GM10248 (cell line): ENCODE measurements at places on chromosomes 1 and 21.

DNA sequence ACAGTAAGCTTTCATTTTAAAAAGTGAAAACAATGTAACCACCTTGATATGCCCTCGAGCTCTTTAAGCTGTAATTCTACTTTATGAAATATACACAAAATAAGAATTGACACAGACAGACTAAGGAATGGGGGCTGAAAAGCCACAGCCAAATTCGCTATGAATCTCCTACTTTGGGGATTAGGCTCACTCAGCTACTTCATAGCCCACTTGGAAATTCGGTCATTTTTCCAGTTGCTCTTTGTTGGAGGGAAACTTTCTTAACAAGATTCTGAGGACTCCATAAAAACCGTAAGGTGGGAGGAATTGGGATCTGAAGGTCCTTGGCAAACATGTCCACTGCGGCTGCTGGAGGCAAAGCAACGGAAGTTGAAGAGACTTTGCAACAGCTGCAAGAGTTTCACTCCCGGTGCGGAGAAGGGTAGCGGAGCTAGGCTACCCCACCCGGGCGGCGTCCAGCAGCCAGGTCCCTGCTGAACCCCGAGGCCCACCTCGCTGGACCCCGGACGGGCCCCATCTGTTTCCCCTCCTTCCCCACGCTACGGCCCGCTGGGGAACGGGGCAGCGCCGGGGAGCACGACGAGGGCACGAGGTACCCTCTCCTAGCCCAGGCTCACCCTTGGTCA, 634 bp downstream of the MYCBP start:
- peak; percentile 47 for DNase-seq

DNA sequence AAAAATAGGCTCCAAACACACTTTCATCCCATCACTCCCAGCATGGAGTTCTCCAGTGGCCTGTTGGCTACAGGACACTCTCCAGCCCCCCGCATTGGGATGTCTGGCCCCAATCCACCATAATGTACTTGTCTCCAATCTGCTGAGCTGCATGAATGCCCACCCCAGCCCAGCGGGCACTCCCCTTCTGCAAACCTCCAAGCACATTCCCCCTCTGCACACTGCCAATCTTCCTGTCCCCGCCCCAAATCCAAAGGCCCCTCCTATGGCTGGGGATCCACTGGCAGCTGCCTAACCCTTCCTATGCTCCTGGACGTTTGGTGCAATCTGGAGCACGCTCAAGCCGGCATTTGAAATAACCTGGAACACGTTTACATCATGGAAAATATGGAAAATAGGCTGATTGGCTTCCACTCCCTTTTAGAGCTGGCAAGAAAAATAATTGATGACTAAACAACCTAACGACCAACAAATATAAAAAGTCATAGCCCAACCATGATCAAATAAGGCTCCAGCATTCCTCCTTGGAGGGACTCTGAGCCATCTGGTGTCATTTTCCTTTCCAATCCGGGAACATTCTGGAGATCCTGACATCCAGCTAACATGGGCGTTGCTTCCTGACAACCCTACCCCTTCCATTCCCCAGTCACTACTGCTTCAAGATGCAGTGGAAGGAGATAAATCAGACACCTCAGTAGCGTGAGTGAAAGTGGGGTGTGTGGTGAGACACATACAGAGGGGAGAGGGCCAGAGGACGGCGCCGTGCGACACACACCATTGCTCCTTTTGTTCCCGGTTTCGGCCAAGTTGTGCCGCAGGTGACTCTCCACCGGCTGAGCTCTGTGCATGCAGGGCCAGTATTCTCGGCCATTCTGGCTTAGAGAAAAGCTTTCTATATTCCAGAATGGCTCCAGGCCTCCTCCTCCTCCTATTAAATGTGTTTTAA, 41.6 kb downstream of the PDE9A start:
- no peak for DNase-seq

DNA sequence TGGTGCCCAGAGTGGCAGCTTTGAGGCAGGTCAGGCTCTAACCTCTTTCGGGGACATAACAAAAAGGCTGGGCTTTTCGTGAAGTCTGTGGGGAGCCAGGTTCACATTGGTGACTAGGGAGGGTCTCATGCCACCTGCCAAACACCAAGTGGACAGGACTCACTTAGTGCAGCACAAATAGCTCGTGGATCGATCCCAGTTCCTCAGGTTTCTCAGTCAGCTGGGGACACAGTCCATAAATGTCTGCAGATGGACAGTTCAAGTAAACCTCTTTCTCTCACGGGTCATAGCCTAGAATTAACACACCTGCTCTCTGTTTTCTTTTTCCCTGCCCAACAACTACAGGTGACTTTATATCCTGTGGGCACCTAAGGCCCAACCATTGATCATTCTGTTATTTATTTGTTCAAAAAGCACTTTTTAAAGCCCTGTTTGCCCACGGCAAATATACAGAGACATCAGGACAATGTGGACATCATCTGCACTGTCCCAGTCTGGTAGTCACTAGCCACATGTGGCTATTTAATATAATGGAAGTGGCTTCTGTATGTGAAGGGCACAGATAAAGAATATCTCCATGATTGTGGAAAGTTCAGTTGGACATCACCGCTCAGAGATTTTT, 53.5 kb downstream of the CAPN2 start:
- DNase-seq, result no peak

DNA sequence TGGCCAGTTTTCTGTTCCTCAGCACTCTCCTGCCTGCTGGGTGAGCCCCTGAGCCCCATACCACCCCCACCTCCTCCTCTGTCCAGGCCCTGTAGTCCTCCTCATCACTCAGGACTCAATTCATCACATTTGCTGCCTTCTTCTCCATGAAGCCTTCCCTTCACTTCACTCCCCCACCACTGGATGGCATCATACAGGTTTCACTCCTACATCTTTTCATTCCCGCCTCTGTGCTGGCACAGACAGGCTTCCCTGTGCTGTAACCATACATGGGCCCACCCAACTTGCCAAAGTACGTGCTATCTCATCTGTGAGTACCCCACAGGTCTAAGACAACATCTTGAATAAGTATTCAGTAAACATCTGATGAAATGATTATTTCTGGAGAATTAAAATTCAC, 56.9 kb downstream of the SLC45A1 start:
- DNase-seq, result no peak
